A549 treated with CpdA at 1 μM for 4 hours (cell line): ENCODE measurements at places on chromosomes 5 and 9. TPM values are rescaled to one million over a fixed set of nuclear protein-coding genes. Genes with fewer than 3 reads are reported as not detected.

The OLFML2A gene
- total RNA-seq = 15.5 to 24.4 TPM (median 18.2 TPM) in 5 replicates

The CACNA1B gene
- total RNA-seq = 0.02 to 0.06 TPM (median 0.03 TPM) in 5 replicates

The ORM2 gene
- not detected in 5 replicates for total RNA-seq

The EQTN gene
- not detected in 5 replicates for total RNA-seq

The LRRTM2 gene
- total RNA-seq = not detected in 5 replicates

The CA9 gene
- total RNA-seq = 3.0 to 9.1 TPM (median 5.3 TPM) in 5 replicates

The NR2F1-AS1 gene
- 2.8 to 4.8 TPM (median 3.8 TPM) in 5 replicates for total RNA-seq

The LPCAT1 gene
- total RNA-seq = 136 to 171 TPM (median 154 TPM) in 5 replicates

The PDE4D gene
- 32.4 to 49.7 TPM (median 47.1 TPM) in 5 replicates for total RNA-seq

The FIBCD1 gene
- total RNA-seq = 9.2 to 14.4 TPM (median 12.4 TPM) in 5 replicates

The LYSMD3 gene
- 8.2 to 9.8 TPM (median 8.7 TPM) in 5 replicates for total RNA-seq
